ENCODE measurements at places on chromosomes 1 and 21.

DNA sequence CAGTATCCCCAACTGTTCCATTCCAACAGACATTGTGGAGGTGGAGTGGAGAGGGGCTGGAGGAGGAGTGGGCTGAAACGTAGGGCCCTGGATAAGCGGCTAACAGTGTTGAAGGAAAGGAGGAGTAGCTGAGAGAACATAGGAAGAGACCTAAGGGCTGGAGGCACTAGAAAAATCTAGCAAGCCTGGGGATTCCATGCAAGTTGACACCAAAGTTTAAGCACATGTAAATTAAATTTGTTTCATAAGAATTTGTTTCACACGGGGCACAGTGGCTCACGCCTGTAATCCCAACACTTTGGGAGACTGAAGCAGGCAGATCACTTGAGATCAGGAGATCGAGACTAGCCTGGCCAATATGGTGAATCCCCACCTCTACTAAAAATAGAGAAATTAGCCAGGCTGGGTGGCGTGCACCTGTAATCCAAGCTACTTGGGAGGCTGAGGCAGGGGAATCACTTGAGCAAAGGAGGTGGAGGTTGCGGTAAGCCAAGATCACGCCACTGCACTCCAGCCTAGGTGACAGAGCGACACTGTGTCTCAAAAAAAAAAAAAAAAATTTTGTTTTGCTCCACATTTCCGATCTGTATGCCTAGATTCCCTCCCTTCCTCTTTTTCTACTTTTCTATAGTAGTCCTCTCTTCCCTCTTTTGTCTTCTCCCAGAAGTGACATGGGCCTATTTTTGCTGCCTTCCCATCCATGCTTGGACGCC, 530 bp upstream of the CD244 start:
- no peak for DNase-seq

DNA sequence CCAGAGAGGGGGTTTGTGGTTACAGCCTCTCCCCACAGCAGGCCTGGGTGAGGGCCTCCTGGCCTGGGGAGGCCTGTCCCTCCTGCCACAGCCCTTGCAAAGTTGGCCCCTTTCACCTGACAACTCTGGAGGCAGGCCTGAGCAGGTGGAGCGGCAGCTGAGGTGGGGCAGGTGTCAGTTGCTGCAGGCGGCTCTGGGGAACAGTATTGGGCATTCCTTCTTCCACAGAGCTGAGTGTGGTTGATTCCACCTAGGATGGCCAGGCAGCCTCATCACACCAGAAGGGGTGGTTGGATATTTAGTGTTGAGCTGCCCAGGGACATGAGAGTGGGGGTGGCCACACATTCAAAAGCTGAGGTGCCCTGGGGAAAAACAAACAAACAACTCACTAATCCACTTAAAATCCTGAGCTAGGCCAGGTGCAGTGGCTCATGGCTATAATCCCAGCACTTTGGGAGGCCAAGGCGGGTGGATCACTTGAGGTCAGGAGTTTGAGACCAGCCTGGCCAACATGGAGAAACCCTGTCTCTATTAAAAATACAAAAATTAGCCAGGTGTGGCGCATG, 31.1 kb downstream of the PIGP start:
- DNase-seq, result no peak

GRCh38 chr1:9912264-9912936, 2.3 kb upstream of the CTNNBIP1 start:
- no peak for DNase-seq

GRCh38 chr1:150021191-150021694, 10.7 kb upstream of the OTUD7B start:
- DNase-seq, result no peak

DNA sequence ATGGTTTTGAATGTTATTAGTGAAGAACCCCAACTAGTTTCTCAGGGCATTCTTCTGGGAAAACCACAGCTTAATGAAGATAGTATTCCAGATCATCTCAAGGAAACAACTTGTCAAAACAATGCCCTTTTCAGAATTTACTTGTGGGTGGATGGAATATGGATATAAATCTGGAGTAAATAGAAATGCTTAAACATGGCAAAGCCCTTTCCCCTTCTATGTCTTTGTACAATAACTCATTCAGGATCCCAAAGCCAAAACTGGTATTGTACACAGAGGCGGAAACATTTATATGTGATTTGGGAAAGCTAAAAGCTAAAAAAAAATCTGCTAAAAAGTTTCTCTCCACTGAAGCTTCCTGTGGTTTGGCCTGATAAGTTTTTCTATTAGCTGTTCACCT, 55.5 kb upstream of the RGS5 start:
- no peak for DNase-seq

GRCh38 chr1:10646347-10646861, 150.0 kb downstream of the CASZ1 start:
- no peak for DNase-seq

- DNase-seq, result peak; percentile 75
Observed at GRCh38 chr1:247111700-247112478, 7.7 kb upstream of the ZNF669 start.

- DNase-seq, result no peak
Observed at GRCh38 chr1:191255354-191256054, 777.8 kb upstream of the BRINP3 start.

DNA sequence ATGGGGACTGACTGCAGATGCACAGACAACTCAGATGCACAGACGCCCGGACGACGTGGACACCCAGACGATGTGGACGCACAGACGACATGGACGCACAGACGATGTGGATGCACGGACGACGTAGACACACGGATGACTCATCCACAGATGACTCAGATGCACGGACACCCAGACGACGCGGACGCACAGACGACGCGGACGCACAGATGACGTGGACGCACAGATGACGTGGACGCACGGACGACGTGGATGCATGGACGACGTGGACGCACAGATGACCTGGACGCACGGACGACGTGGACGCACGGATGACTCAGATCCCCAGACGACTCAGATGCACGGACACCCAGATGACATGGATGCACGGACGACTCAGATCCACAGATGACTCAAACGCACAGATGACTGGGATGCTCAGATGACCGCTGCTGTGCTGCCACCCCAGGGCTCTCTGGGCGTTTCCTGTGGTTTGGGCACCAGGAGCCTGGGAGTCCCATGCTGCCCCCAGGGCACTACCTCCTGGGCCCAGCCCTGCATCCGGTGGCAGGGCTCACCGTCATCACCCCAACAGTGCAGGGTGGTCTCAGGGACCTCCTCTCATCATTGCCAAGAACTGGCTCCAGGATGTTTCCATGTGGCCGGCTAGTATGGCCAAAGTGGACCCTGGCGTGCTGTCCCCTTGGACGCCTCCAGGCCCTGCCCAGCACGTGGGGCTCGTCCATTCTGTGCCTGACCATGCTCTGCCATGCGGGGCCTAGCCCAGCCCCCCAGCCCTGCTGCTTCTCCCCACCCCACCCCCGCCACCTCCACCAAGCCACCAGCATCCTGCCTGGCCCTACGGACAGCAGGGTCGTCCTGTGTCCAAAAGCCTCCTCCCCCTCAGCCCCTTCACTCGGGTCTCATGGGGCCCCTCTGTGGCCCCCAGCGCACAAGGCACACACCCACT, 14.0 kb downstream of the FAAP20 start:
- DNase-seq, result no peak

DNA sequence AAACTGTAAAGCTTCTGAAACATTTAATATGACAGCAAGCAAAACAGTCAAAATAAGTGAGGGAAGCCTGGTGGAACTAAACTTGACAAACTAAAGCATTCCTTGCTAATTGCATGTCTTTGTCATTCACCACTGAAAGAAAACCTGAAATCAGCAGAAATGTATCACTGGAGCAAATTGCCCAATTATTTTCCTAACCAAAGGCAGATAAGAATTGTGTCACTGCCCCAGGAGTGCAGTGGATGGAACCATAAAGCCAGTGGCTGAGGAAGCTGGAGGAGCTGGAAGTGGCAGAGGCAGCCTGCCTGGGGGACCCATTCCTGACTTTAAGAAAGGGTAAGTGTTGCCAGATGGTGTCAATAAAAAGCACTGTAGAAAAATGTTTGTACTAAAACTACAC, 2.7 kb upstream of the SLC30A10 start:
- DNase-seq, result no peak

- no peak for DNase-seq
Observed at GRCh38 chr1:85166351-85166750, 34.5 kb downstream of the SYDE2 start.

DNA sequence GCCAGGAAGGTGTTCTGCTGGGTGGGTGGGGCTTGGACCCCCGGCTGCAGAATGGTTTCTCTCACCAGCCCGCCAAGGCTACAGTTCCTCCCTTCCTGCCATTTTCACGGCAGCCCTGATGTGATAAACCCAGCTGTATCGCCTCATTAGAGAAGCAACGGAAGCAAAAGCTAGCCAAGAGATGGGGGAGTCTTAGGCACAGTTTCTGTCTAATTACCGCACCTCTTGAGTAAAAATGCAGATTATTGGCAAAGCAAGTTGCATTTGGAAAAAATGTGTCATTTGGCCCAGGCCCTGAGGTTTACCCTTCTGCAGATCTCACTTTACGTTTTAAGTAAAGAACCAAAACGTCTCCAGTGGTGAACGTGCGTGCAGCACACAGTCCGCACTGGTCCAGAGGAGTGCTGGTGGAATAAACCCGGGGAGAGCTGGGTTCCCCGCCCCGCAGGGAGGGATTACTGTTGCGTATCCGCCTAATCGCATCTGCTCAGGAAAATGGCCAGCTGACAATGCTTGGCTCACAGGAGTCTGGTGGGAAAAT, 109.9 kb downstream of the GALNT2 start:
- peak; percentile 83 for DNase-seq

GRCh38 chr1:36645867-36646266, 163.2 kb upstream of the CSF3R start:
- DNase-seq, result no peak

GRCh38 chr1:21254335-21254951, 35.8 kb downstream of the ECE1 start:
- DNase-seq, result peak; percentile 92

DNA sequence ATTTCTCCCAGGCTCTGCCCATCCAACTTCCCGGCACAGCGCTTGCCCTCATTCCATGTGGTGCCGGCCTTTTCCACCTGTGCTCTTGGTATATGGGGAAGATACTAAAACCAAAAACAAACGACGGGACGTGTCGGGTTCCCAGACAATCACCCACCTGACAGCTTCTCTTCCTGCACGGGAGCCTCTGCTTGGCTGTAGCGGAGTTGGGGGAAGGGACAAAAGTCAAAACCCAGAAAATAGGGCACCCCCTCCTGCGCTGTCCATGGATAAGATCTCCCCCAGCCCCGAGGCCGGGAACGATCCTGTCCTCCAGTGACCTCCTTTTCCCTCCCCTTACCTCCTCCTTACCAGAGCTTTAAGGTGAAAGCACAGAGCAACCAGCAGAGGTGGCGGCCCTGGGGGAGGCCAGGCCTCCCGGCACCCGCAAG, 640 bp downstream of the JTB start:
- no peak for DNase-seq

DNA sequence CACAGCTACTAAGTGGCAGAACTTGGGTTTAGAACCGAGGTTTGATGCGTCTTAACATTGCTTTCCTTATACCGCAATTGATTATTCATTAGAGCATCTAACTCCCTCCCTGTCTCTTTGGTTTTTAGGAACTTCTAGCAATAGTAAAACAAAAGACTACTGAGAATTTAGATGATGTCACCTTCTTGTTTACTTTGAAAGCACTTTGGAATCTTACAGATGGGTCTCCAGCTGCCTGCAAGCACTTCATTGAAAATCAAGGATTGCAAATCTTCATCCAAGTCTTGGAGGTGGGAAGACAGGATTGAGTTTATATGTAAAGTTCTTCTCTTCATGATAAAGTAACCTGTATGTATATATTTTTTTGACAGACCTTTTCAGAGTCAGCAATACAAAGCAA, 35.0 kb downstream of the ZYG11A start:
- no peak for DNase-seq

GRCh38 chr1:165845992-165846748, 18.8 kb downstream of the UCK2 start:
- no peak for DNase-seq

DNA sequence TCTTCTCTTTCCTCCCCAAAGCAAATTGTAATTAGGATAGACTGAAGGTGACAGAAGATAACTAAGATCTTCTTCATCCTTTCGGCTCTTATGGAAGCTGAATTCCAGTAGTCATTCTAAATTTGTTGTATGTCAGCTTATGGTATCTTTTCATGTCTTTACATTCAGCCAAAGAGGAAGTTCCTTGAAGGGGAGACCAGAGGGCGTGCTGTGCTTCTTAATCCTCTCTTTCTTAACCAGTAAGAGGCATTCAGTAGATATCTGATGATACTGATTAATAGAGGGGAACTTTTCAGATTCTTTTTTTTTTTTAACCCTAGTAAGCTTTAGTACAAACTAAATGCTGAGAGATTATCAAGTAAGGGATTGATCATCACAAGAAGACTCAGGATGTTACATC, 102.3 kb downstream of the OSBPL9 start:
- no peak for DNase-seq

- no peak for DNase-seq
Observed at GRCh38 chr1:7994827-7995226, 31.3 kb downstream of the ERRFI1 start.

- DNase-seq, result no peak
Observed at GRCh38 chr1:33659641-33660040, 187.2 kb downstream of the ZSCAN20 start.

- DNase-seq, result no peak
Observed at GRCh38 chr21:28458446-28458845, 534.2 kb downstream of the LTN1 start.

DNA sequence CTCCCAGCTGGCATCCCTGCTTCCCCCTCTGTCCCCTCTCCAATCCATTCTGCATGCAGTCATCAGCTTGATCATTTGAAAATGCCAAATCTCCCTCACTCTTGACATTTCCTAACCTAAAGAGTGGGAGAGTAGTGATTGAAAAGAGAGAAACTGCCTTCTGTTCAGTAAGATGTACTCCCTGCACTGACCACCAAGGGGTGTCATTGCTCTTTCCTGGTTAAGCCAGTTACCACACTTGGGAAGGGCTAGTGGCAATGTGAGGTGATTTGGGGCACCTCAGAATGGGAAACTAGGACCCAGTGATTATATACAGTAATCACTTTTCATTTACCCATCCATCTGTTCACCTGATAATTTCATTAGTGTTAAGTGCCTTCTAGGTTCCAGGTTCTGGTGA, 6.9 kb upstream of the TMEM269 start:
- DNase-seq, result no peak

DNA sequence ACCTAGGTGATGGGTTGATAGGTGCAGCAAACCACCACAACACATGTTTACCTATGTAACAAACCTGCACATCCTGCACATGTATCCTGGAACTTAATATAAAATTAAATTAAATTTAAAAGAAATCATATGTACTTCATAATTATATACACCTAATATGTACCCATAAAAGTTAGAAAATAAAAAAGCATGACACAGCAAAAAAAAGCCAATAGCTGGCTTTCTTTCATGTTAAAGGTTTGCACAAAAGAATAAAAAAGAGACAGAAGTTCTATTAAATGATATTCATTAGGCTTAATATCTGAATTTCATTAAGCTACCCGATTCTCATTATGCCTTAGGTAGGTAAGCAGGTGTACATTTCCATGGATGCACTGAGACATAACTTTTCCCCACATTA, 5.2 kb upstream of the PRMT6 start:
- DNase-seq, result no peak

Measured in right hindlimb (tissue), 1 donor.